Diencephalon (tissue), 1 donor: ENCODE measurements at places on chromosomes 13 and 19. TPM values are rescaled to one million over a fixed set of nuclear protein-coding genes. Genes with fewer than 3 reads are reported as not detected.

Gene ZNF723
- total RNA-seq, result not detected

Gene GPI
- total RNA-seq, result 176 TPM

Gene C19orf18
- not detected for total RNA-seq

Gene CCDC61
- 6.7 TPM for total RNA-seq

Gene PNMA8C
- 39.2 TPM for total RNA-seq

Gene ZNF506
- total RNA-seq, result 51.7 TPM

Gene SYNE4
- 1.6 TPM for total RNA-seq

Gene PLIN4
- total RNA-seq, result 0.23 TPM

Gene TRPC4
- 16.8 TPM for total RNA-seq

Gene MCEMP1
- not detected for total RNA-seq

Gene CHST8
- total RNA-seq, result 6.7 TPM

Gene CEACAM7
- not detected for total RNA-seq

Gene IQCN
- 0.92 TPM for total RNA-seq

Gene NEK3
- 9.9 TPM for total RNA-seq

Gene CCL25
- not detected for total RNA-seq

Gene UBE2L5
- 0.92 TPM for total RNA-seq

Gene RDH8
- not detected for total RNA-seq

Gene ZNF358
- total RNA-seq, result 11.3 TPM

Gene SLC1A6
- total RNA-seq, result 56.7 TPM

Gene ATP4B
- total RNA-seq, result 0.23 TPM

Gene RGS9BP
- 1.6 TPM for total RNA-seq

Gene KCNRG
- 14.3 TPM for total RNA-seq

Gene PTH2
- not detected for total RNA-seq

Gene TMIGD2
- total RNA-seq, result 1.4 TPM

Gene APOE
- total RNA-seq, result 260 TPM

Gene RNF225
- total RNA-seq, result not detected

Gene EDNRB
- 169 TPM for total RNA-seq

Gene MIA
- 1.6 TPM for total RNA-seq

Gene CEACAM1
- 0.23 TPM for total RNA-seq

Gene ADAT3
- total RNA-seq, result 2.1 TPM

Gene C2CD4C
- total RNA-seq, result 28.8 TPM

Gene ZNF799
- 6.5 TPM for total RNA-seq

Gene FAM216B
- 17.8 TPM for total RNA-seq

Gene VN1R4
- not detected for total RNA-seq

Gene VSTM2B
- total RNA-seq, result 9.9 TPM

Gene ZNF417
- total RNA-seq, result 33.2 TPM

Gene SOX1
- 14.1 TPM for total RNA-seq

Gene ZSCAN4
- not detected for total RNA-seq
